ENCODE measurements at places on chromosomes 13 and 19.

DNA sequence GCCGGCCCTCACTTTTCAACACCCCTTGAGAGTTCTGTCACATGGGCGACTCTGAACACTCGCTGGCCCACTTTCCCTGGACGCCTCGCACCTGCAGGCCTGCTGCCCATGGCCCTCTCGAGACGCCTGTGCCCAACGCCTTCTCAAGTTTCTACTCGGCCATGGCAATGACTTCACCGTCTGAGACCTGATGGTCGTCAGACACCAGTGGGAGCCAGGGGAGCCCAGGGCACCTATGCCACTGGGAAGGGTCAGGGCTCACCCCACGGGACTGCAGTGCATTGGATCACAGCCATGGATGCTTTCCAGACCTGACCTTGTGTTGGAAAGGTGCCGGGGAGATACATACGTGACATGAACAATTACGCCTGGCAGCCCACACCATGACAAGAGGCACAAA is 60.1 kb downstream of the KLF2 start:
- DNase-seq, result no peak

GRCh38 chr13:112446347-112446861 is 70.2 kb downstream of the SPACA7 start:
- no peak for DNase-seq

GRCh38 chr19:10979951-10980381 is 19.1 kb downstream of the SMARCA4 start:
- DNase-seq, result no peak

- no peak for DNase-seq
These were observed 111.9 kb downstream of the EFNB2 start for GRCh38 chr13:106423530-106423929.

DNA sequence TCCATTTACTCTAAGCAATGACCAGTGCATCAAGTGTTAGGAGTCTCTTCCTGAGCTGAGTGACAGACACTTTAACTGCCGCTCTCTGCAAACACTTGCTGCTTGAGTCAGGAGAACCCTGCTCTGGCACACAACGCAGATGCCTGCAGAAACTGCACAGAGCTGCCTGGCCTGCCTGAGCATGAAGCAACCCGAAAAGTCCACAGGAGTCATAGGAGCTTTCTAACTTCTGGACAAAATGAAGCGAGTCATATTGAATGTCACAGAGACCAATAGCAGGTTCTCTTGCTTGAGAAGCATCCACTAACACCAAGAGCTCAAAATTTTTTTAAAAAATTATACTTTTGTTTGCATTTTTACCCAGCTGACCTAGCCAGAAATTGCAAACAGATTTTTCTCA is 232.4 kb downstream of the LHFPL6 start:
- DNase-seq, result no peak

- no peak for DNase-seq
These were observed 365.9 kb downstream of the ZNF536 start for GRCh38 chr19:30738047-30738446.

DNA sequence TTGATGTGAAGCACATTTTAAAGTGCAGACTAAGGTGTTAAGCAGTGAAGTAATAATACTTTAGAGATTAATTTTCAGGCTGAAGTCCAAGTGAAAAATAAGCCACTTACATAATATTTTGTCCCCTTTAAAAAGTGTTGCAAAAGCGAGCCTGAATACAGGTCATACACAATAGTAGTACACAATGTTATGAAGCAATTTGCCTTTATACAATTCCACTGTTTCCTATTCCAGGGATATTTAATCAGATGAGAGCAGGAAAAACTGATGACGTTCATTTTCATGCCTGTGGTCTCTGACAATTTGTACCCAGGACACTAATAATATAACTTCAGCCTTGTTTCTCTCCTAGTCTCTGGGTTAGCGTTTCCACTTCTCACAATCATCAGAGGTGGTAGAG is 916.7 kb downstream of the PCDH9 start:
- no peak for DNase-seq

GRCh38 chr19:29884466-29884865 is 57.6 kb upstream of the URI1 start:
- no peak for DNase-seq

DNA sequence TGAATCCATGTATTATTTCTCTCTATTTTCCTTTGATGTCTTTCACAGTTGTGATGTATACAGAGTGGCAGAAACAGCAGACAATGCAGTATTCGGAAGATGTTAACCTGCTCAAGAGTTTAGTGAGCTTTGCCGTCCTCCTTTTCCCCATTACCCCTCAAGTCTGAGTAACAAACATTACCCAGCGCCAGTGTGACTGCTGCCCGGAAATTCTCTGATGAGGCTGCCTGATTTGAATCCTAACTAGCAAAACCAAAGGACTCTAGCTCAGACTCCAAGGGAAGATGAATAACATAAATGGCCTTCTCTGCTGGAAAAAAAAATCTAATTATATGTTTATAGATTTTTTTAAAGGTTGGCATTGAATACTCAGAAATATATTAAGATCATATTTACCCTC is 247.3 kb upstream of the SOX21 start:
- no peak for DNase-seq

DNA sequence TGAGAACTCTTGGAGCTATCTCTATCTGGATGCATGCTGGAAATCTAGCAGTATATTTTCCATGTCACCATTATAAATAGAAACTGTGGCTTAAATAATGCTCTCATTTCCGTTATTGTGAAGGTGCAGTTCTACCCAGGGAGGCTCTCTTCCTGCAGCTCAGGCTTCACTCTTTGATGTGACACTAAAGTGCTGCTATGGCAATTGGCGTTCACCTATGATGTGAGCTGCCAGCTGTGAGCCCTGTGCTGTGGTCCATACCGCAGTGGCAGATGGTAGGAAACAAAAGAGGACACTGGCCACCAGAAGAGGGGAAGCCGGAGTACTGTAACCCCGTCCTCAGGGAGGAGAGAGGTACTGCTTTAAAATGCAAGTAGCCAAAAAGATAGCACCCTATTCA is 40.6 kb upstream of the ZNF681 start:
- DNase-seq, result no peak

DNA sequence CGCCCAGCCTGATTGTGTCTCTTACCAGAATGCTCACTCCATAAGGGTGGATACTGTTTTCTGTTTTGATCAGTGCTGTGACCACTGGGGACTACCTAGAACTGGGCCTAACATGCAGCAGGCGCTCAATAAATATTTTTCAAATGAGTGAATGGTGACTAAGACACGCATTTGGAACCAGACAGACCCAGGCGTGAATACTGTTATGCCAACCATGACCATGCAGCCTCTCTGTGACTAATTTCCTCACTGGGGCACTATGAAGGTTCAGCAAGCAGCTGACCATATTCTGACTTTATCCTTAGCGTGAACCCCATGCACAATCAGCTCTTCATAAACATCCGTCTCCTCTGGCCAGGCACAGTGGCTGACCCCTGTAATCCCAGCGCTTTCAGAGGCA is 13.0 kb upstream of the SPC24 start:
- DNase-seq, result no peak

DNA sequence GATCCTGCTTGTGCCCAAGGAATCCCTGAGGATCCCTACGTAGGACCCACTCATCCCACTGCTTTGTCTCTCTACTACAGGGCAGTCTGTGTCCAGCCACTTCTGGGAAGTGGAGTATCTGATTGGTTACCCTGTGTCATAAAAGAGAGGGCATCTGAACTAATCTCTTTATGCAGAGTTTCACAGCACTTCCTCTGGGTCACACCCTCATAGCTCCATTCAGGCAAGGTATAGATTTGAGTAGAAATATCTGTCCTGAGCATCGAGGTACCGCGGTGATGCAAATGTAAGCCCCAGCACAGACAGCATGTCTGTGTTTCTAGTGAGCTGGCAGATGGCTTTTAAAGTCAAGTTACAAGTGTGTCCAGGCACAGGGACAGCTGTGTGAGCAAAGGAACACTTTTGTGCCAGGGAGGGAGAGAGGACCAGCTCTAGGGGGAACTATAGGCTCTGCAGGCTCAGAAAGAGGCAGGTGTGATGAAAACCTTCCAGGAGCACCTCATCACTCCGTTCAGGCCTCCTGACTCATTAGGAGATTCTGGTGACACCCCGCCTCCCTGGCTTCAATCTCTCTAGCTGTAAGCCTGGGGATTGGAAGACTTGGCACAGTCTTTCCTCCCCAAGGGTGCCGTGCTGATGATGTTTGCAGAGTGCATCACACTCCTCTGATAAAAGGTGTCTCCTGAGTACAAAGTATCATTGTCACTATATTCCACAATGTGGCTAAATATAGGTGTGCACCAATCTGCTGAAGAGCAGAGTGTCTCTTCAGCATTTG is 84.3 kb upstream of the UBL3 start:
- peak; percentile 6 for DNase-seq

- DNase-seq, result no peak
These were observed 262 bp downstream of the COX7A1 start for GRCh38 chr19:36152019-36152351.

DNA sequence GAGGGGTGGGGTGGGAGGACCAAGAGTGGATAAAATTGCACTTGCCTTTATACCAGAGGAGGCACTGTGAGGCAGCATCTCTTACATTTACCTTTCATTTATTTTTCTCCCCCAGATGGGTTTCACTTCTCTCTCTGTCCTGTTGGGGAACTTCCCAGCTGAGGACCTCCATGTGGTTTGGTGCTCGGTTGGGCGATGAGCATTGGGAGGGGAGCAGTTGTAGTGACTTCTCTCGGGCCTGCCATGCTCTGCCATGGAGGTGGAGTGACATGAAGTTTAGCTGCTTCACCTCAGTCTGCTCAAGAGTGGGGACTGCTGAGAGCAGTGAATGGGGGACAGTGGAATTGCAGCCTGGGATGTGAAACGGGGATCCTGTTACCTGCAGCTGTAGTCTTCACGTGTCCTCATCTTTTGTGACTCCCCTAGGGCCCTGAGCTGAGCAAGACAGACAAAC is 23.1 kb upstream of the CXCL17 start:
- DNase-seq, result no peak

GRCh38 chr13:63025741-63026140 is 1610.1 kb upstream of the PCDH20 start:
- no peak for DNase-seq

DNA sequence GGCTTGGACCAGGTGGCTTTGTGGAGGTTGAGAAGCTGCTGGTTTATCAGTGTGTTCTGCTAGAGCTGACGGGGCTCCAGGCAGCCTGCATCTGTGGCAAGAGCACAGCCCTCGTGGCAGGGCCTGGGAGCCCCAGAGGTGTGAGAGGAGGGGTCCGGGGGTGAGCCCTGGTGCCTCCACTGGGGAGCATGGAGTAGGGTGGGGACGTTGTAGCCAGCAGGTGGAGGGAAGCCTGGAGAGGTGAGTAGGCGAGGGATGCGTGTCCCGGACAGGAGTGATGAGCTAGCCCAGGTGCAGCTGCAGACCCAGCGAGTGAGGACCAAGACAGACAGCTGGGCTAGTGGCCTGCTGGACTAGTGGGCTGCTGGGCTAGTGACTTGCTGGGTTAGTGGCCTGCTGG is 51.0 kb downstream of the SLC7A9 start:
- DNase-seq, result no peak

DNA sequence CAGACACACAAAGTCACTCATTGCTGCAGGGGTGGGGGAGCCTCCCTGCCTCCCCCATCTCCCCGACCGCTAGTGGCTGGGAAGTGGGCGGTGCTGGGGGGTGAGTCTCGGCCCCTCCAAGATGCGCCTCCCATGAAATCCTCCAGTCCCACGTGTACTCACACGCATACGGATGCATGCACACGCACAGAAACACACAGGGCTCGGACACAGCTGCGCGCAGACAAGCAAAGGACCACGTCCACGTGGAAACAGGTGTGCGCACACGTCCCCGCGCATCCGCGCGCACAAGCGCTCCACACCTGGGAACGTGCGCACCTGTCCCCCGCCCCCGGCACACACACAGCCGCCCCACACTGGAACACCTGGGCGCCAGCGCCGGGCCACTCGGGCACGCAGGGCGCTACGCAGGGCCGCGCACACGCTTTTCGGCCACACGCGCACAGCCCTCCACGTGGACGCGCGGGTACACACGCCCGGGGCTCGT is 687 bp downstream of the MATK start:
- DNase-seq, result no peak

Measured in NCI-H2107 (cell line).